Endothelial cell of umbilical vein (primary cell): ENCODE measurements at places on chromosomes 1 and 21.

DNA sequence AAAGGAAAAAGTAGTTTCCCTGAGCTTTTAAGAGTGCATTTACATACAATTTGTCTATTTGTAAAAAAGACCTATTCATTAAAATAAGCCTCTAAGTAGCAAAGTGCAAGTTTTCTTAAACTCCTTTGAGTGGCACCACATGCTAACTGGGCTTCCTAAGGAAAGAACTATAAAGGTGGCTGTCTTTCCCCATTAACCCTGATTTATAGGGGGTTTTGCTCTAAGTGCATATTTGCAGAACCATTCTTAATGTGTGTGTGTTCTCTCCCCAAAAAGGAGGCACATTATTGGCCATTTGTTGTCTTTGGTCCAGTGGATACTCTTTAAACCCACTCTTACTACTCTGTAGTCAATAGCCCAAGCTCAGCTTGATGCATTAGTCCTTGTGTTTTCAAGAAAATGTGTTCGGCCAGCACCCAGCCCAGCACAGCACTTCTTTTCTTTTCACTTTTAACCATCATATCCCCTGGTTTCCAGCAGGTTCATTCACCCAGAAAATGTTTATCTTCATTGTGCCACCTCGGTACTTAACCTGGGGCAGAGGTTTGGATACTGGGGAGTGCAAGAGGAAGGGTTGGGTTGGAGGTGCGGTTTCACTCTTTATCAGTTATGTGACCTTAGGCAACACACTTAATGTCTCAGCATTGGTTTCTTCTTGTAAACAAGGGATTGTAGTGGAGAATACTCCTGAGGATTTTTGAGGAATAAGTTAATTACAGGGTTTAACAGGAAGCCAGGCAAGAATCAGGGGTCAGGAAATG is 161.9 kb upstream of the UBE2U start:
- DNase-seq, result no peak

- DNase-seq, result no peak
Observed at GRCh38 chr21:40278345-40278744, 411.1 kb downstream of the PCP4 start.

- peak; percentile 89 for DNase-seq
Observed at GRCh38 chr1:165884009-165884689, 56.7 kb downstream of the UCK2 start.

DNA sequence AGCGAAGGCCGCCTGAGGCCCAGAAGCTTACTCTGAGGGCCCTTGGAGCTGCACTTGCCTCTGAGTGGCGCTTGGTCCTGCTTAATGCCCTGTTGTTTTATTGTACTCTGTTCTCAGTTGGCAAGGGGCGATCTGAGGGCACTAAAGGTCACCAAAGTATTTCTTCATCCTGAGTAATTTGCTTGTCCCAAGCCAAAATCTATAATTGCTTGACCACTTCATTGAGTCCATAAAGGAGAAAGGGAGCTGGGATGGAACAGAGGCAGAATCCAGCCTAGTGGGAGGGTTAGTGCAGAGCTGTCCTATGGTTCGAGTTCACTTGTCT is 376 bp upstream of the NUAK2 start:
- DNase-seq, result no peak

DNA sequence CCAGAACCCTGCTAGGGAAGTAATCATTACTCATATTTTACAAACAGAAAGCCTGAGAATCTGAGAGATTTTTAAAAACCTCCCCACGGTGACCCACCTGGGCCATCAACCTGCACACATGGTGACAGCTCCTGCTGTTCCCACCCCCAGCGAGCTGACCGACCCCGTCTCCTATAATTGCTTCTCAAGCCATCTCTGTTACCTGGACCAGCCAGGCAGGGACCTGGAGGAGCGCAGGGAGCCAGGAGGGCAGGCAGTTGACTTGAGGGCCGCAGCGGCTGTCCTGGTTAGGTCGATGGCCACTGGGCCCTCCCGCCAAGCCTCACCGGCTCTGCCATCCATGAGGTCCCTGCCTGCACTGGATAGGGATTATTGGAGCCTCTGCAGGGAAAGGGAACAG is 7.7 kb downstream of the TFF2 start:
- DNase-seq, result no peak

DNA sequence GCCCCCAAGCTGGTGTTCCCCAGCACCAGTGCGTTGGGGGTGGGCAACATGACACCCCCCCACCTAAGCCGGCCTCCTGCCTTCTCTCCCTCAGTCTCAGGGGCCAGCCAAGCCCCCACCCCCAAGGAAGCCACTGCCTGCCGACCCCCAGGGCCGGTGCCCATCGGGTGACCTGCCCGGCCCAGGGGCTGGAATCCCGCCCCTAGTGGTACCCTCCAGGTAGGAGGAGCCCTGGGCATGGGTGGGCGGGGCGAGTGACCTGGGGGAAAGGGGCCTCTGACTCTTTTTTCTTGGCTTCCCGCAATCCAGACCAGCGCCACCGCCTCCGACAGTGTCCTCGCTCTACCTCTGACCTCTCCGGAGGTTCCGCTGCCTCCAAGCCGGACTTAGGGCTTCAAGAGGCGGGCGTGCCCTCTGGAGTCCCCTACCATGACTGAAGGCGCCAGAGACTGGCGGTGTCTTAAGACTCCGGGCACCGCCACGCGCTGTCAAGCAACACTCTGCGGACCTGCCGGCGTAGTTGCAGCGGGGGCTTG is 1.3 kb upstream of the EFNA4 start:
- no peak for DNase-seq

GRCh38 chr1:156697481-156697880 is 7.9 kb downstream of the CRABP2 start:
- no peak for DNase-seq

GRCh38 chr1:41954533-41954944 is 35.8 kb upstream of the HIVEP3 start:
- peak; percentile 79 for DNase-seq

GRCh38 chr1:41354956-41355355 is 6.3 kb upstream of the FOXO6 start:
- DNase-seq, result no peak

- DNase-seq, result no peak
Observed at GRCh38 chr1:245645894-245646293, 491.1 kb downstream of the KIF26B start.

- peak; percentile 96 for DNase-seq
Observed at GRCh38 chr1:212067787-212068186, 32.2 kb downstream of the DTL start.

DNA sequence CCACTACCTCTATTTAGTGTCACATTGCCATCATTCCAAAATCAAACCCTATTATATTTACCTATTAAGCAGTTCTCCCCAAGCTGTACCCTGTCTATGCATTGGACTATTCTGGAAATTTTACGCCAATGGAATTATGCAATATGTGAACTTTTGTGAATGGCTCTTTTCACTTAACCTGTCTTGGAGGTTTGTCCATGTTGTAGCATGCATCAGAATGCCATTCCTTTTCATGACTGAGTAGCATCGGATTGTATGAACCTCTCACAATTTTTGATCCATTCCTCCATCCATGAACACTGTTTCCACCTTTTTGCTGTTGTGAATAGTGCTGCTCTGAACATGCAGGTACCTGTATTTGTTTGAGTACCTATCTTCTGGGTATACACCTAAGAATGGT is 33.7 kb downstream of the FAM163A start:
- no peak for DNase-seq

DNA sequence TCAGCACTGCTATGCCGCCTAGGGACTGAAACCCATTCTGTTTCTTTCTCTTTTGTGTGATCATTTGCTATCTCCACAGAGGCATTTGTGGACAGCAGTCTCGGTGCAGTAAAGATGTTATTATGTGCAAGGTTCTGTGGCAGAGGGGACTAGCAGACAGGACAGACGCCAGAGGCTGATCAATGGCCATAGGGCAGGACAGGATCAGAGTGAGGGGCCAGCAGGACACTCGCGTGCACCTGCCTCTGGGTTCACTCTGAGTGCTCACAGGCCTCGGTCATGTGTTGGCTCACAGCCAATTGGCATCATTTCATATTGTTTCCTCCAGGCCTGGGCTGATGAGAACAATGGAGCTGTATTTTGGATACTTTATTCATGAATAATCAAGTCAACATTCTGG is 212.6 kb downstream of the TGFB2 start:
- DNase-seq, result peak; percentile 96

DNA sequence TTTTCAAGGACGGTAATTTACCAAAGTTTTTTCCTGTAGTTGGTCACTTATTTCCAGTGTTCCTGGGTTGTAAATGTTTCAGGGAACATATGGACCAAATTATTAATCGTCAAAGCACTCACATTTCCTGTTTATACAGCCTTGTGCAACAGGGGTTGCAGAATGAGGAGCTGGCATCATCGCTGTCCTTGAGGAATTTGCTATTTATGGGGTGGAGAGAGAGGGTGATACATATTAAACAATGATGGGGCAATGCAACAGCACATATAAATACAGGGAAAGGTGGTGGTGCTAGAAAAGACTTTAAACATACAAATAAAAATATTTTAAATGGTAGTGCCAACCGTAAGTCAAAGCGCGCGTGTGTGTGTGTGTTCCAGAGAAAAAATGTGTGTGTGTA is 369.8 kb downstream of the NPHP4 start:
- DNase-seq, result no peak

DNA sequence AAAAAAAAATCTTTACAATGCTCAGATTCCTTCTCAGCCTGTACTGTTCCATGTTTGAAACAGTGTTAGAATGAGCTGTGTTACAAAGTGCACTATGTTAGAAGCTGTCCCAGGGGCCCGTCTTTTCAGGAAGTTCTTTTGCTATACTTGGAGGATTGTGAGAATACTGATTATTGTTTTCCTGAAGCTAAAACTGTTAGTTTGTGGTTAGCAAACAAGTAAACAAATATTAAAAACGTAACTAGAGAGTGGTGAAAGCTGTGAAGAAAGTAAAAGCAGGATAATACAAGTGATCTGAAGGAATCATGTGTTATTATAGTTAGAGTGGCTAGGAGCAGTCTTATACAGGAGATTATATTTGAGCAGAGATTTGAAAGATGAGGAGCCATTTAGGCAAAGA is 35.6 kb downstream of the CAMSAP2 start:
- no peak for DNase-seq

DNA sequence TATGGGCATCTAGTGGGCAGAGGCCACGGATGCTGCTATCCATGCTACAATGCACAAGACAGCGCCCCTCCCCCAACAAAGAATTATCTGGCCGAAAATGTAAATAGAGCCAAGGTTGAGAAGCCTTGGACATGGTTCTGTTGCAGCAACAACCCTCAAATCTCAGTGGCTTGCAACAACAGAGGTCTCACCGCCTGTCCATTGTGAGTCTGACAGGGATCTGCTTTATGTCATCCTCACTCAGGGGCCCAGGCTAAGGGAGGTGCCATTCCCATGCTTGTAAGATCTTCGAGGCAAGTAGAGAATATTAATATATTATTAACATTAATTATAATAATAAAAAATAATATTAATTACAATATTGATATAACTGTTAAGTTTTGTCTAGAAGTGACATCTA is 9.5 kb upstream of the PITHD1 start:
- no peak for DNase-seq

DNA sequence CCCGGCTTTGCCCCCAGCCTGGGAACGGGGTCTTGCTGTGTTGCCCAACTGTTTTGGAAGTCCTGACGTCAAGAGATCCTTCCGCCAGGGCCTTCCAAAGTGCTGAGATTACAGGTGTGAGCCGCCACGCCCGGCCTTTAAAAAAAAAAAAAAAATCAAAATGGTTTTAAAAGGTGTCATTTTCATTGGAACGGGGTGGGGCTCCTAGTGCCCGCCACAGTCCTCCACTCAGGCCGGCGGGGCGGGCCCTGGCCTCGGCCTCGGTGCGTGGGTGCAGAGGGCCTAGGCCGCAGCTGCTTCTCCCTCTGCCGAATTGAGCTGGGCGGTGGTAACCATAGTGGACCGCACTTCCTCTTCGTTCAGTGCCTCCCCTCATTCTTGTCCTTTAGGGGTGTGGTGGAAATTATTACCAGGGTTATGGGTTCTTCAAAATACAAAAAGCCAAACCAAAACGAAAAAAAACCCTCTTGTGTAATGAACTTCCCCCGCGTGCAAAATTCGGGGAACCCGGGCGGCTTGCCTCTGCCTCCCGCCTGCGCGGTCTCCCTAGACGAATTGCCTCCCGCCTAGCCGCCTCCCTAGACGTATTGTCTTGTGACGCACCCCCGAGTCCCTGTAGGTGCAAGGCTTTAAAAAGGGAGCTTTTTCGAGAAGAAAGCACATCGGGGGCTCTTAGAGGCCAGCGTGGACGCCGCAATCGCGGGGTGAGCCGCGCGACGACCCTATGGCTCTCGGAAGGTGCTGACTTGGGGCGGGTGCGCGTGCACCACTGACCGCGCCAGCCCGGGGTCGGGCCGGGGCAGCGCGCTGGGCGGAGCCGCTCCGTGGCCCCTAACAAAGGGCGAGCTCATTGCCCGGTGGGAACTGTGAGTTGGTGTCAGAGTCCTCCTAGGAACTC is 10.5 kb upstream of the SPEN start:
- DNase-seq, result peak; percentile 23

GRCh38 chr1:1437904-1438376 is 2.5 kb downstream of the VWA1 start:
- no peak for DNase-seq

- DNase-seq, result no peak
Observed at GRCh38 chr21:14901482-14901958, 163.3 kb downstream of the NRIP1 start.

DNA sequence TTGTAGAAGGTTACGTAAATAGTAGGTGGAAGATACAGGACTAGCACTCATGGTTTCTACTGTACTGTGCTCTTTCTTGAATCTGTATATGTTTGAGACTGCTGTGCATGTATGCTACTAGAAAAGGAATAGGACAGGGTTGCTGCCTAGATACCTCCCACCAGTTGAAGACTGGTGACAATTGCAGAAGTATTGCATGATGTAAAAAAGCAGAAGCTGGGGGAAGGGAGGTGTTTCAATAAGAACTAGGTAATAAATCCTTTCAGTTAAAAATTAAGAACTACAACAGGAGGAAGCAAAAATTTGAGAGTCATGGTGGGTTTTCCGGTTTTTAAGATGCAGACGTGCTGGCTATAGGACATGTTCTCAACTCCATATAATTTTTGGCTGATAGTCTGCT is 88.1 kb downstream of the CCDC30 start:
- no peak for DNase-seq

DNA sequence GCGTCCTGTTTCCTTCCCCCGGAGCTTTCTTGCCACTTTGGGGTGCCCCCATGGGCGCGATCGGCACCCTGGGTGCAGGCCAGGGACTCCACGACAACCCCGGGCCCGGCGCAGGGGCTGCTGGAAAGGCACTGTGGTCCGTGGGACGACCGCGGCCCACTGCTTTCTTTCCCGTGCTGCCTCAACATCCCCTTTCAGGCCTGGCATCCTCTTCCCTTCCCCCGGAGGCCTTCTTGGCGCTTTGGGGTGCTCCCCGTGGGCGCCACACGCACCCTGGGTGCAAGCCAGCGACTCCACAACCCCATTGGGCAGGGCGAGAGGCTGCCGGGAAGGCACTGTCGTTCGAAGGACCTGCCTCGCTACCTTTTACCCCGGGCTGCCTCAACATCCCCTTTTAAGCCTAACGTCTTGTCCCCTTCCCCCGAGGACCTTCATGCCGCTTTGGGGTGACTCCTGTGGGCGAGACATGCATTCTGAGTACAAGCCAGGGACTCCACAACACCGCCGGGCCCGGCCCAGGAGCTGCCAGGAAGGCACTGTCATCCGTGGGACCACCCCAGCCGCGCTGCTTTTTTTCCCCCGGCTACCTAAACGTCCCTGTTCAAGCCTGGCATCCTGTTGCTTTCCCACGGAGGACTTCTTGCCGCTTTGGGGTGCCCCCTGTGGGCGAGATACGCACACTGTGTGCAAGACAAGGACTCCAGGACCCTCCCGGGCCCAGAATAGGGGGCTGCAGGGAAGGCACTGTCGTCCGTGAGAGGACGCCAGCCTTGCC is 137.8 kb downstream of the LIPI start:
- no peak for DNase-seq

GRCh38 chr1:194159941-194160340 is 973.5 kb upstream of the B3GALT2 start:
- DNase-seq, result peak; percentile 1

GRCh38 chr1:181119093-181119989 is 30.8 kb downstream of the IER5 start:
- DNase-seq, result no peak
